Endothelial cell (in vitro differentiated cells): ENCODE measurements at places on chromosomes 13 and 19.

DNA sequence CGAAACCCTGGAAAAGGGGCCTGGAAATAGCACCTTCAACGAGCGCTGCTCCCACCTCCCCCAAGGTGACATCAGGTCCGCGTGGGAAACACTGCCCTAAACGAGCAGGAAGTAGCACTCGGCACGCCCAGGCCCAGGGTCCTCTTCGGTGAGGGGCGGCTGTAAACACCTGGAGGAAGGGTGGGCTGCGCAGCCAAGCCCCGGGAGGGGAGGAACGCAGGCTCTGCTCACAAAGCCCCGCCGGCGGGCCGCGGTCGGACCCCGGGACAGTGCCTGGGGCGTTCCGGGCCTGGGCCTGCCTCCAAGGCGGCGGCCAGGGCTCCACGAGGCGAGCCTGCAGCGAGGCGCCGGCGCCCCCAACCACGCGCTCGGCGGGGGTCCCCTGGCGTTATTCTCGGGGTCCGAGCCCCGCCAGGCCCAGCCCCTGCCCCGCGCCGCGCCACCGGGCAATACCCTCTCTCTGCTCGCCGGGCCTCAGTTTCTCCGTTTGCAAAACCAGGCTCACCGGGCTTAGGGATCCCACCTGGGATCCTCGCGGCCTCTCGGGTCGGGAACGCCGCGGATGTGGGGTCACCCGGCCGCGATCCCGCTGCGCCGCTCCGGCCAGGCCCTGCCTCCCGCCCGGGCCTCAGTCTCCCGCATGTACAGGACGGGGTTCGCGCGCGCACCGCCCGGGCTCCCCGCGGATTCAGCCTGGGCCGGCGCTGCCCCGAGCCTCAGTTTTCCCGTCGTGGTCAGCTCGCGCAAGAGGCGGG, 630 bp downstream of the RNF126 start:
- DNase-seq = peak; percentile 36

GRCh38 chr19:48513289-48514122, 1.9 kb upstream of the LMTK3 start:
- DNase-seq = peak; percentile 67

GRCh38 chr13:64912141-64912540, 2318.0 kb downstream of the PCDH9 start:
- DNase-seq = no peak

GRCh38 chr13:29835280-29836061, 14.9 kb downstream of the UBL3 start:
- DNase-seq = no peak

- no peak for DNase-seq
These were observed 14.3 kb downstream of the MRPS12 start for GRCh38 chr19:38944981-38945506.

DNA sequence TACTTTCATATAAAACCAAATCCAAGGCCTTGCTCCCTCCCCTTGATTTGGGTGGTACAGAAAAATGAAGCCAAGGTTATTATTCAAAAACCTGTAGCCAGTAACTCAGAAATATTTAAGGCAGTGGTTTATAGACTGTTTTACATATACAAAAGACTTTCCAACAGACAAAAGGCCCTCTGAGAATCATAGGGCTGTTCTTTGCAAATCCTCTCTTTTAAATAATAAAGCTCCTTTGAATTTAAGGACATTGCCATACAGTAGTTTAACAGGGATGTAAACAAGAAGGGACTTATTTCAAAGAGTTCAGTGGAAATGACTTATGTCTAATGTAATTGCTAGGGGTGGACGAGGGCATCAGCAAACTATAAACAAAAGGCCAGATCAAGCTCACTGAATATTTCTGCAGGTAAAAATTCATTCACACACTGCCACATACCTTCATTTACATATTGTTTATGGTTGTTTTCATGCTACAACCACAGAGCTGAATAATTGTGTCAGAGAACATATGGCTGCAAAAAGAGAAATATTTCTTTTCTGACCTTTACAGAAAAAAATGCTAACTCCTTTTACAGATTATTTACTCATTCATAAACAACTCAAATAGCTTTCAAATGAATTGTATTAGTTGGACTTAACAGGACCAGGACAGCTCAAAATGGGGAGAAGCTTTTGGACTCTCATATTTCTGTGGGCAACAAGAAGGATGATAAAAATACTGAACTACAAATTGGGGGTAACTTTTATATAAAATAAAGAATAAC, 665.6 kb downstream of the SLITRK1 start:
- no peak for DNase-seq

GRCh38 chr19:31974941-31975340, 370.5 kb upstream of the ZNF507 start:
- DNase-seq = no peak

DNA sequence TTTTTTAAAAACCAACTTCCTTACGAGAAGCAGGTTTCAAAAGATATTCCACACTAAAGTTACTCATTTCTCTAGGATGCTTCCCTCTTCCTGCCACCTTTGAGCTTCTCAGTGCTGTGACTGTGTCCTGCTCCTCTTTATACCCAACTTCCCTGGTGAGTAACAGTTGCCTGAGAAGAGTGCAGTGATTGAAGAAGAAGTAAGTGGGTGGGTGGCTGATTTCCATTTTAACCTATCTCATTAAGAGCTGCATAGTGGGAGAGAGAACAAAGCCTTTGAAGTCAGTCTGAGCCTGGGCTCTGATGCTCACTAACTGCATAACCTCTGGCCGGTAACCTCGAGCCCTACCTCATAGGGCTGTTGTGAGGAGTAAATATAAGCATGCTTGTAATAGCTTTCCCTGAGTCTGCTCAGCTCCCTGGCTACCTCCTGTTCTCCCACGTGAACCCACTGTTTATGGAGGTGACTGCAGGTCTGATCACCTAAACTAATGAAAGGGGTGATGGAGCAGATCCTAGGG, 977.3 kb downstream of the UQCRFS1 start:
- no peak for DNase-seq

GRCh38 chr19:18780631-18781030, 10.5 kb downstream of the COMP start:
- DNase-seq = no peak

DNA sequence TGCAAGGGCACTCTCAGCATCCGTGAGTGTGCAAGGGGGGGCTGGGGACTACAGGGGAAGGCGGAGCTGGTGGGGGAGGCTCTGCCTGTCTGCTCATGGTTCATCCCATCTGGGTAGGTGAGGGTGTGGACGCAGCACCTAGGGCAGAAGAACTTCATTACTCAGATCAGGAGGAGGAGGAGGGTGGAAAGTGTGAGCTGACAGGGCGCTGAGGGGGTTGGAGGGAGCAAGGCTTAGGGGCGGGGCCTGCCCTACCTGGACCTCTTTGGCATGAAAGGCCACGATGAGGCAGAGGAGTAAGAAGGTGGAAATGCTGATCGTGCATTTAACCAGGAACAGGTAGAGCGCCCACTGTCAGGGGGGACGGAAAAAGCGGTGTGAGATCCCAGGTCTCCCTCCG, 4.5 kb downstream of the KCNN4 start:
- no peak for DNase-seq

DNA sequence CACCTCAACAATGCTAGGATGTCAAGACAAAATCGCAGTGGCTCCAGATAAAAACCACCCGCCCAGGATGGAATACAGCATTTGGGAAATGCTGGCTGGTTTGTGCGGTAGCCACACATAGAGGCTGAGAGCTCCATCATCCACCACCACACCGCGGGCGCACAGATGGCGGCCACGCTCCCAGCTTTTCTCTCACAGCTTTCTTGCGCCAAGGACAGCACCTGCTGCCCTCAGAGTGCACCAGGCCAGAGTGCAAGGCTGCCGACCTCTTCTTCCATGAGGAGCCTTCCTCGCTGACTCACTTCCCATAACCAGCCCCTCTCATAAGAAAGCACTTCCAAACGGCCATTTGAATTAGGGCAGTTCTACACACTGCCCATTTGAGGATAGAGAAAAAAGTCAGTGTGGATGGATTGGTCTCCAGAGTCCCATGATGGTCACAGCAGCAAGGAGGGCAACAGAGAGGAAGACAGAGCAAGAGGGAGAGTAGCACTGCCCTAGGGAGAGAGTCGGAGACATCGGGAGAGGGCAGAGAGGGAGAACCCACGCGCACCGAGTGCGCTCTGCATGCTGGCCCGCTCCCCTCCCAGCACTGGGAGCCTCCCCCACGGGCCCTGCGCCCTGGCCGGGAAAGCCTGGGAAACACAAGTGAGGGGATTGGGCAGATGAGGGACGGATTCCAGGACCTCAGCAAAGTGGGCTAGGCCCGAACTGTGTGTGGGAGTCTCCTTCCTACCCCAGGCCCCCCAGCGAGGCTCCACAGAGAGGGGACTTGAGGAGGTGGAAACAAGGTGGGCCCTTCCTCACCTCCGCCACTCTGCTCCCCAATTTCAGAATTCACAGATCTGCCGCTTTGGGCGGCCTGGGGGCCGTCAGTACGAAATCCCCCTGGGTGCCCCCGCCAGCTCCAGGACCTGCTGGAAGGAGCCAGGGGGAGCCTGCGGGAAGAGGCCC, 156.9 kb downstream of the USP12 start:
- no peak for DNase-seq

GRCh38 chr19:2266183-2266993, 10.2 kb upstream of the JSRP1 start:
- no peak for DNase-seq

DNA sequence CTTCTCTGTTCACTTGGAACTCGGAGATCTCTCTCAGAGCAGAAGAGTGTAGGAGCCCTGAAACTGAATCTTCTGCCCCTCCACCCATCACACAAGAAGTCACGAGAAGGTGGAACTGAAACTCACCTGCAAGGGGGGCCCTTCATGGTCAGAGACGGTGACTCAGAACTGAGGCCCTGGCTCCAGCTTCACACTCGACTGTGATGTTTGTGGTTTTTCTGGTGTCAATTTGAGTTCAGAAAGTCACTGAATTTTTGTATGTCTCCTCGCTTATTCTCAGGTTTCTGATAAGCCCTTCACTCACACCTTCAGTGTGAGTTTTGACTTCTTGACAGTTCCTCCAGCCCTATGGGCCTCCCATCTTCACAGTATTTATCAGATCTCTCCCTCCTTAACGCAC, 23.1 kb downstream of the SIGLEC5 start:
- DNase-seq = no peak

DNA sequence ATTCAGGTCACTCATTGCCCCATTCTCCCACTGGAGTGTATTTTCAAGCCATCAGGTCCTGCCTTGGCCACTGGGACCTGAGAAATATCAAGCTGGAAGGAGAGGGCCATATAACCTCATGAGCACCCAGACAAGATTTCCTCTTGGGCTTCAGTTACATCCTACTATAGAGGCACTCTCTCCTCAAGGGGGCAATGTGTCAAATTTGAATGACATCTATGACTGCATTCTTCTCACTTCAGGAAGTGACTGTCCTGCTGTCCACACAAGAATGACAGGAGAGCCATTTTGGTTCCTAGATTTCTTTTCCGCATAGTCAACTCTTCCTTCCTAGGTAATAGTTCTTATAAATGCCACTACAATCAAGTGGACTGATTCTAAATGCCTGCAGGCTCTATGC, 416.2 kb downstream of the DIAPH3 start:
- no peak for DNase-seq

GRCh38 chr13:69524459-69525150, 583.0 kb upstream of the ATXN8OS start:
- DNase-seq = no peak

DNA sequence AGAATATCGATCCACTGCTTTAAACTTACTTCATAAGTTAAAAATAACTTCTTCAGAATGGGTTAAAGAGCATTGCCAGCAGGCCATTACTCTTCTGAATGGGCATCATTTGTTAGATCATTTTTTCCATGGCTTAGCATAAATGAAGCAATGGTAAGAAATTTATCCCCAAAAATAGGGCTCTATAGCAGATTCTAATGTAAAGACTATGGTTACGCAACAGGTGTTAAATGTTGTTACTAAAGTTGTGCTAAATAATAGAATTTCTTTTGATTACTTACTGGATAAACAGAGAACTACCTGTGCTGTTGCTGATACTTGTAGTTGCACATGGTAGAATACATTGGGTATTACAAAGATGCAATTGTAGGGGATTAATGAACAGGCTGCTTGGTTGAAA, 15.9 kb upstream of the ZNF98 start:
- DNase-seq = no peak

DNA sequence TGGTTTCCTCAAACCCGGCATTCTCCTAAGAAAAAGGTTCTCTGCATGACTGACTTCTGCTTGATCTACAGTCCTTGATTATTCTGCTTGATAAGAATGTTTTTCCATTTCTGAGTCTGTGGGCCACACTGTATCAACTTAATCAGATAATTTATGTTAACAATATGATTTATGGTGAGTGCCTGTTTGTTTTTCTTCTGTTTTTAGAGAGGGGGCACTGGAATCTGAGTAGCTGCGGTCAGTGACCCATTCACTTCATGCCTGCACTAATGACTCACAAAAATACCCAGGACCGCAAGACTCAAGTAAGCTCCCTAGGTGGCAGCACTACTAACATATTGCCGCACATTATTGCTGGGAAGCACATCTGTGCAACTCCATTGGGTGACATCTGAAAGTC, 542.3 kb upstream of the ATXN8OS start:
- DNase-seq = peak; percentile 31

GRCh38 chr13:50334115-50334778, 319.0 kb downstream of the KCNRG start:
- no peak for DNase-seq

DNA sequence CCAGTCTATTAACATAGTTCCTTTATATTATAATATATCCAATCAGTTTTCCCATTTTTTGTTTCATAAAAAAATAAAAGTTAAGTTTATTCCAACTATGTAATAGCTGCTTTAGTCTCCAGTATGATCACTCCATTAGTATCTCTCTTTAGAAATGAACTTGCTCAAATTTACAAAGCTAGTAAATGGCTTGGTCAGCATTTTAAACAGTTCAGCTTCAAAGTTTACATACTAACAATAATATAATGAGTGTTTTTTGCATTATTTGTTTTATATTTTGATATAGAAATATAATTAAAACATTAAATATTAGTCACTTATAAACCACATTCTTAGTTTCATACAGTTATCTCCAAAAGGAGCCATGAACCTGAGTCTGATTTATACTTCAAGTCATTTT, 1073.8 kb downstream of the SLITRK5 start:
- DNase-seq = no peak

DNA sequence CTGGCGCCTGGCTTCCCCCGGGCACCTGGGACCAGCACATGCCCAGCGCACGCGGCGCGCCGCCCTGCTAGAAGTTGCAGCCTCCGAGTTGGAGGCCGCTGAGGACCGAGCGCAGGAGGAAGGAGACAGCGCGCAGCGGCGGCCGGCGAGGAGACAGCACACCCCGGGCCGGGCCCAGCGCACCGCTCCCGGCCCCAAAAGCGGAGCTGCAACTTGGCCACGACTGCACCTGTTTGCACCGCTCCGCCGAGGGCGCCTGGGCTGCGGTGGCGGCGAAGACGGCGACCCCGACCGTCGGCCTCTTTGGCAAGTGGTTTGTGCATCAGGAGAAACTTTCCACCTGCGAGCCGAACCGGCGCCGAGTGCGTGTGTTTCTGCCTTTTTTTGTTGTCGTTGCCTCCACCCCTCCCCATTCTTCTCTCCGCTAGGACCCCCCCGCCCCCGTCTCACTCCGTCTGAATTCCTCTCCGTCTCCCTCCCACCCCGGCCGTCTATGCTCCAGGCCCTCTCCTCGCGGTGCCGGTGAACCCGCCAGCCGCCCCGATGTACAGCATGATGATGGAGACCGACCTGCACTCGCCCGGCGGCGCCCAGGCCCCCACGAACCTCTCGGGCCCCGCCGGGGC, at the start of gene SOX1:
Gene SOX1, plus strand, starts transcription at position 34 of the 626 bp plus-strand sequence. Its CDS starts 510 bp downstream, at position 544.
- DNase-seq = no peak

GRCh38 chr13:41458187-41458760, 924 bp downstream of the RGCC start:
- peak; percentile 16 for DNase-seq

- DNase-seq = no peak
These were observed 48.7 kb upstream of the PCCA start for GRCh38 chr13:100040196-100040595.

GRCh38 chr13:28067491-28067890, 32.9 kb downstream of the FLT3 start:
- DNase-seq = no peak
